Gastrocnemius medialis (tissue), 4 donors: ENCODE measurements at places on chromosomes 12 and 14. TPM values are rescaled to one million over a fixed set of nuclear protein-coding genes. Genes with fewer than 3 reads are reported as not detected.
A peak's percentile ranks its signal among the peaks of the same experiment; 100 is the strongest.

The LRRIQ1 gene
- not detected for total RNA-seq

GRCh38 chr12:51886021-51886710 is 1.7 kb upstream of the ANKRD33 start:
- H3K27me3 ChIP-seq = peaks cover 6% of the 10 kb centered on the region
- peak; percentile 83 for DNase-seq
- peaks cover 11% of the 10 kb centered on the region for H3K4me1 ChIP-seq
- no peaks in the 10 kb centered on the region for H3K36me3 ChIP-seq
- peak overlapping the region; percentile 70 for H3K27ac ChIP-seq
- H3K4me3 ChIP-seq = no peak overlapping the region

DNA sequence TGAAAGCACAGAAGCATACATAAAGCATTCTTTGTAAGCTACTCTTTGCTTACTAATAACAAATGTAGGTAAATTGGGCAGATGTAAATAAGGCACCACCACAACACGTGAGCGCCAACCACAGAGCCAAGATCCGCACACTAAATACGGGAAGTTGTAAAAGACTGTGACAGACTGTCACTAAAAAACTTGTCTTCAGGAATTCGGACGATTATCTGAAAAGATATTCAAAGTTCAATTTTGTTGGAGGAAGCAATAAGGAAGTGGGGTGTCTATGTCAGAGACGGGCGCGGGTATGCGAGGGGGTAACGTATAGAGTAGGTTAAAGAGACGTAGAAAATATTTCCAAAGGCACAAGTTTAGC is 1.5 kb upstream of the HSP90B1 start:
- peaks cover 19% of the 10 kb centered on the region for H3K36me3 ChIP-seq
- no peaks in the 10 kb centered on the region for H3K27me3 ChIP-seq
- peak overlapping the region; percentile 92 for H3K27ac ChIP-seq
- H3K4me3 ChIP-seq = peak overlapping the region; percentile 87
- H3K4me1 ChIP-seq = peaks cover 48% of the 10 kb centered on the region

The SIVA1 gene
- 233 TPM for total RNA-seq
